Hematopoietic multipotent progenitor cell treated with erythropoietin and hydrocortisone succinate and interleukin-3 and kit ligand, for 6 days (in vitro differentiated cells): ENCODE measurements at places on chromosomes 16 and 17.

GRCh38 chr16:50469121-50469743 is 79.0 kb upstream of the NKD1 start:
- DNase-seq = no peak

GRCh38 chr16:56862776-56863175 is 2.2 kb upstream of the SLC12A3 start:
- peak; percentile 51 for DNase-seq

GRCh38 chr17:70378076-70378475 is 208.7 kb downstream of the KCNJ2 start:
- DNase-seq = no peak

DNA sequence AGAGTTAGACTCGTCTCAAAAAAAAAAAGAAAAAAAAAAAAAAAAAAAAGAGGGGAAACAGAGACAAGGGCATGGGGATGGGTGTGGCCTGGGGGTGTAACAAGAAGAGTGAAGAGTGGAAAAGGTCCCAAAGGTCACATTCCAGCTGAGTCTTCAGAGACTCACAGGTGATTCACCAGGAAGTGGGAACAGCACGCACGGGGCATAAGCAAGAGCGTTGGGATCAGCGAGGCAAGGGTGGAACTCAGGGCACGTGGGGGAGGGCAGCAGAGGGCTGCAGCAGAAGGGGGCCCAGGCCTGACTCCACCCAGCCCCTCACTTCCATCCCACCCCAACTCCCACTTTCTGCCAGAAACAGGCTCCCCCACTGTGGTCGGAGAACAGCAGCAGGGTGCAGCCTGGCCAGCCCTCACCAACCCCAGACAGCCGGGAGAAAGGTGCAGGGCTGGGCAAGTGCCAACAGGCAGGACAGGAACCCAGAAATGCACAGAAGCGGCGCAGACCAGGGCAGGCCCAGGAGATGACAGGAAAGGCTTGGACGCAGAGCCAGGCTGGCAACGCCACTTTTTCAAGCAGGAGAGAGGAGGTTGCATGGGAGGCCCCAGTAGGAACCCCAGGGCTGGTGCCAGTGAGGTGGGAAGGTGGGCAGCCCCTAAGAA is 3.3 kb downstream of the MEAK7 start:
- no peak for DNase-seq

DNA sequence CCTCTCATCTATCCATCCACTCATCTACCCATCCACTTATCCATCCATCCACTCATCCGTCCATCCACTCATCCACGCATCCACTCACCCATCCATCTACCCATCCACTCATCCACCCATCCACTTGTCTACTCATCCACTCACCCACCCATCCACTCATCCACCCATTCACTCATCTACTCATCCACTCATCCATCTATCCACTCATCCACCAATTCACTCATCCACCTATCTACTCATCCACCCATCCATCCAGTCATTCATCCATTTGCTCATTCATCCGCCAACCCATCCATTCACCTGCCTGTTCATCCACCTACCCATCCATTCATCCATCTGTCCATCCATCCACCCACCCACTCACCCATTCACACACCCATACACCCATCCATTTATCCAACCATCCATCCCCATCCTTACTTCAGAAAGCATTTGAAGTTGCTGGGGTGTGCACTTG is 329.6 kb downstream of the SEC14L1 start:
- DNase-seq = no peak

- DNase-seq = no peak
Observed at GRCh38 chr16:4159726-4160125, 43.5 kb upstream of the ADCY9 start.

DNA sequence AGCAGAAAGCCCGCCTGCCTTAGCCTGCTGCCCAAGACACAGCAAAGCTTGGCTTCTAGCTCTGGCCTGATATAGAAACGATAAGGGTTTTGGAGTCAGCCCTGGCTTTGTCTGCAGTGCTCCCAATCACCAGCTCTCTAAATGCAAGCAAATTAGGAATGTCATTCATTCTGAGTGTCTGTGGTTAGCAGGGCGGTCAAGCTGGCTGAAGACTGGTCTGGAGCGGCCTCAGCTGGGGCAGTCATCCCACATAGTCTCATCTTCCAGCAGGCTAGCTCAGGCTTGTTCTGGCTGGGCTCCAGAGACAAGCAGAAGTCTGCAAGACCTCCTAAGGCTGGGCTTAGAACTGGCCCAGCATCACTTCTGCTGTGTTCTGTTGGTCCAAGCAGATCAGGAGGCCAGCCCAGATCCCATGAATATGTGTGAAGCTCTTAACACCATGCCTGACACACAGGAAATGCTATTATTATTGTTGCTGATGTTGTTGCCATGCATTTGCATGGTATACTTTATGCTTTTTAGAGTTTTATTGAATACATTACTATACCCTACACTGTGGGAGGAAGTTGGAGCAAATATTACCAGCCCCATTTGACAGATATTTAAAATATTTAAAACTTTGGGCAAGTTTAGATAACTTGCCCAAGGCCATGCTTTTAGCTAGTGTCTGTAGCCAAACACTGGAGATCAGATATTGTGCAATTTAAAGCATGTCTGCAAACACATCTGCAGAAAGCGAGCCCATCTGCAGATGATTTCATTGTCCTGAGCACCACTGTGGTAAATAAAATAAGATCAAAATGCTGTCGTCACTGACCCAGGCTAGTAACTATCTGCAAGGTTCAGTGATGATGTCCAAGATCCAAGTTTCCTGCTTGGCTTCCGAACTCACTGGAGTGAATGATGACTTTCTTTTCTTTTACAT is 24.8 kb downstream of the TMC7 start:
- DNase-seq = no peak

- no peak for DNase-seq
Observed at GRCh38 chr17:55168958-55169687, 95.6 kb upstream of the HLF start.

DNA sequence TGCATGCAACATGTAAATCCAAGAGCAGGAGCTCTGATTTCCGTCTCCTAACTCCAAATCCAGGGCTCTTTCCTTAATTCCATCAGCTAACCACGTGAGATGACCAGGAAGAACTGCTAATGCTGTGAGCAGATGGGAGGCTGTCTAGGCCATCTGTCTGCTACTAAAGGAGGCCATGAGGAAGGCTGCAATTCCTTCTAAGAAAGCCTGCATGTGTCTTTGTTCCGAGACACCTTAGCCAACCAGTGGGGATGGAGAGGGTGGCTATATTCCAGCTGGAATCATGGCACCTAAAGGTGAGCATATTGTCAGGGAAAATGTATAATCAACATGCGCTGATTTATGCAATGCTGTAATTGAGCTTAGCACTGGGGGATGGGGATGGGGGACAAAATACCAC is 267.2 kb upstream of the CDH5 start:
- DNase-seq = no peak

DNA sequence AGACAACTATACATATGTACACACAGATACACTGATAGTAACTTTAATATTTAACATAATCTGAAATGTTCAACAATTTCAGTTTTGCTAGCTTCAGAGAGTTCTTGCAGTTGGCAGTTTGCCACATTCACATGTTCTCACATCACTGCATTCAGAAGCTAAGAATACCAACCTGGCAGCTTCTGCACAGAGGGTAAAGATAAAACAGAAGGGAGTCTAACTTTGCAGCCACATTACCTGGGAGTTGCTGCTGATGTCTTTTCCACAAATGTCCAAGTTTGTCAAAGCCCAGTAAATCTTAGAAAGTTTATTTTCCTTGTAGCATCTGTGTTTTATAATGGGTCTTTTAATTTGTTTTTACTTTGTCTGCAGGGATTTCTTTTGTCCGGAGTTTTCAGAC is 332.0 kb downstream of the BCAS3 start:
- no peak for DNase-seq

- DNase-seq = no peak
Observed at GRCh38 chr16:51545951-51546350, 394.9 kb upstream of the SALL1 start.

DNA sequence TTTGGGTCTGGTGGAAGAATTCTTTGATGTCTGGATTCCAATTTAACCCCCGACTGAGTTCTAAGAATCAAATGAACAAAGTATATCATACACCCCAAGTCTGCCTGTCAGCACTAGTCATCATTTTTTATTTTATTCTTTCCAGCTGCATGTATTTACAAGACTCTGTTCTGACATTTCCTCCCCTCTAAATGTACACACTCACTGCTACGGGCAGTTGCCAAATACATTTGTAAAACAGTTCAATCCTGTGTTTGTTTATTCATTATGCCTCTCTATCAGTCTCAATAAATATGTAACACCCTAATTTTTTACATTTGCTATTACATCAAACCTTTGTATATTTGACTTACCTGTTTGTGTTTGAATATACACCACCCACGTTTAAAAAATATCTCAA is 422.3 kb upstream of the PSMD7 start:
- DNase-seq = no peak

DNA sequence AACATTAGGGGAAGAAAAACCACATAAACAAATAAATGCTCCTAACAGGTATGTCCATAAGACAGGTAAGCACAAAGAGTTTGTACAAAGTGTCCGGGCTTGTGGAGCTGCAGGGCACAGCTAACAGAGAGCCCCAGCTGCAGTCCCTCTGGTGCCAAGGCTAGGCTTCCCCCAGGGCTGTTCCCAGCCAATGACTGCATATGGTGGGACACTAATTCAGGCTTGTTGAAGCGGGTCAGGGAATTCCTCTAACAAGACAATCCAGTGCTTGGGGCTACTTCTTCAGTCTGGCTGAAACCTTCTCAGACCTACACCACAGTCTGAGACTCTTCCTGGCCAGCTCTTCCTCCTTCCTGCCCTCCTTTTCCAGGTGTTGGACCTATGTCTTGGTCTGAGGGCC is 51.7 kb upstream of the ALDH3A1 start:
- no peak for DNase-seq

GRCh38 chr17:62750631-62751051 is 57.5 kb downstream of the MARCHF10 start:
- no peak for DNase-seq

DNA sequence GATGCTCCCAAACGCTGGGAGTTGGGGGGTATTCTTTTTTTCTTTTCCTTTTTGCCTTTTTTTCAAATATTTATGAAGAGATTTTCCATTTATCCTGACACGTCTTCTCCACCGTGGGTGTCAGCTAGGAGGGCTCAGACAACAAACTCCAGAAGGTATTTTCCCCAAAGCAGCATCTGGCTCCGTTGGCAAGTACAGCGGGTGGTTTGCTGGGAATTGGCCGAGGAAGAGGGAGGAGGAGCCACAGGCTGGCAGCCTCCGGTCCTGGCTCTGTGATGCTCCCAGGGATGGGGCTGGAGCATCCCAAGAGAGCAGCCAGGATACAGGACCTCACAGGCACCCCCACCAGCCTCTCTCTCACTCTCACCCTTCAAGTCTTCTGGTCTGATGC is 10.9 kb upstream of the CACNG4 start:
- no peak for DNase-seq

DNA sequence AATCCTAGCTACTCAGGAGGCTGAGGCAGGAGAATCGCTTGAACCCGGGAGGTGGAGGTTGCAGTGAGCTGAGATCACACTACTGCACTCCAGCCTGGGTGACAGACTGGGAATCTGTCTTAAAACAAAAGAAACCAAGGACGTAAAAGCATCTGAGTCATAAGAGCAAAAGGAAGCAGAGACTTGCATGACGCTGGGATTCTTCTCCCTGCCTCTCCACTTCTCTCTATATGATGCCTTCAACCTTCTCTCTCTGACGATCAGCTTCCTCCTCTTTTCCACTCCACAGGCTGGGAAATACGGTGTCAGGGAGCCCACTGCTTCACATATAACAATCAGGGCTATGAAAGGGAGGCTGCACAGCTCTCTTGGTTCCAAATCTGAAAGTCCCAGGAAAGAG is 43.2 kb upstream of the CCL1 start:
- DNase-seq = no peak

- no peak for DNase-seq
Observed at GRCh38 chr16:4917117-4917516, 19.8 kb downstream of the PPL start.

- DNase-seq = no peak
Observed at GRCh38 chr16:83952587-83952939, 477 bp upstream of the OSGIN1 start.

DNA sequence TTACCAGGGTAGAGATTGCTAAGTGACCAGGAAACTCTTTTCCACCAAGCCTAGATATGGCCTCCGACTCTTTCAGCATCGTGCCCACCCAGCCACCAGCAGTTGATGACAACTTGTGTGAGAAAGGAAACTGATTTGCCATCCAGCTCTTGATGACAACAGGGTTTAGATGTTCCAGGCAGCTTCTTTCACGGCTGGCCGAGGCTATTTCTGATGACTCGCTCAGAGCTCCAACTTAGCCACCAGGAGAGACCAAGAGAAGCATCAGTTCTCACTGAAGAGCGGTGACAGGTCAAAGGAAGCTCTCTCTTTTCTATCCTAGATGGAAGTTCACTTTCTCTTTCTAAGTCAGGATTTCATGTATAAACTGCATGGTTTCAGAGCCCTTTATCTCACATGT is 61.2 kb downstream of the MPHOSPH6 start:
- DNase-seq = no peak

- DNase-seq = peak; percentile 79
Observed at GRCh38 chr16:50067290-50067853, 1.6 kb downstream of the HEATR3 start.
